Left ventricle myocardium inferior (tissue), 1 donor: ENCODE measurements at places on chromosomes 11 and 22. TPM values are rescaled to one million over a fixed set of nuclear protein-coding genes. Genes with fewer than 3 reads are reported as not detected.

DNA sequence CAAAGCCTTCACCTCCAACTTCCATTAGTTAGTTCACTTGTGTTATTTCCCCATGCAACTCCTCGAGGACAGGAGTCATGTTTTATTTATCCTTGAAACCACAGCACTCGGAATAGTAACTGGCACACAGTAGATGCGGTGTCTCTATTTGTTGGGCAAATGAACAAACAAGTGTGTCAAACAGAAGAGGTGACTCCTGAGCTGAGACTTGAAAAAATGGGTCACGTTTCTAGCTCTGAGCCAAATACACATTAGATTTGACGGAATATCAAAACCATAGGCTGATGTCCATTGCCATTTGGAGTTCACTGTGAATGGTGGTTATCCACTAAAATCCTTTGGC lies 68.9 kb downstream of the C11orf91 start:
- no peak overlapping the region for H3K4me3 ChIP-seq
- no peak for DNase-seq
- no peaks in the 10 kb centered on the region for H3K27me3 ChIP-seq
- no peak overlapping the region for H3K27ac ChIP-seq
- peaks cover 16% of the 10 kb centered on the region for H3K4me1 ChIP-seq

OR8D1 gene
- total RNA-seq, result not detected

DNA sequence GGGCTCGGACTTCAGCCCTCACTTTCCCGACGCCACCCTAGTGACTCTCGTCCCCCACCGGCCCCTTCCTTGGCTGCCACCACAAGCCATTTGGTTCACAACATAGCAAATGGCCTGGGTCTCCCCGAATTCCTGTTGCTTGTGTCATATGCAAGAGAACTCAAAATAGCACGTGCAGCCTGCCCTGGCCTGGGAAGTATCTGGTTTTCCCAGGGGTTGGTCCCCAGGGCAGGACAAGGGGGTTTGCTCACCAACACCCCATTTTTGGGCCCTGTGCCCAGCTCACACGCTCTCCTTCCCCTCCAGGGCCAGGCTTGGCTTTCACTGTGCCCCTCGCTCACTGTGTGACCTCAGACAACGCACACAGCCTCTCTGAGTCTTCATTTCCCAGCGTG lies 12.8 kb upstream of the TPCN2 start:
- no peak overlapping the region for H3K4me3 ChIP-seq
- peak overlapping the region; percentile 51 for H3K27ac ChIP-seq
- peaks cover 12% of the 10 kb centered on the region for H3K27me3 ChIP-seq
- peaks cover 6% of the 10 kb centered on the region for H3K4me1 ChIP-seq
- no peaks in the 10 kb centered on the region for H3K36me3 ChIP-seq

ANO5 gene
- total RNA-seq, result 79.7 TPM

- DNase-seq, result no peak
- no peaks in the 10 kb centered on the region for H3K27me3 ChIP-seq
- H3K36me3 ChIP-seq, result no peaks in the 10 kb centered on the region
- peaks cover 23% of the 10 kb centered on the region for H3K4me1 ChIP-seq
- no peak overlapping the region for H3K27ac ChIP-seq
- no peak overlapping the region for H3K4me3 ChIP-seq
These were observed 193.5 kb downstream of the NAV2 start for GRCh38 chr11:19906126-19906525.

DNA sequence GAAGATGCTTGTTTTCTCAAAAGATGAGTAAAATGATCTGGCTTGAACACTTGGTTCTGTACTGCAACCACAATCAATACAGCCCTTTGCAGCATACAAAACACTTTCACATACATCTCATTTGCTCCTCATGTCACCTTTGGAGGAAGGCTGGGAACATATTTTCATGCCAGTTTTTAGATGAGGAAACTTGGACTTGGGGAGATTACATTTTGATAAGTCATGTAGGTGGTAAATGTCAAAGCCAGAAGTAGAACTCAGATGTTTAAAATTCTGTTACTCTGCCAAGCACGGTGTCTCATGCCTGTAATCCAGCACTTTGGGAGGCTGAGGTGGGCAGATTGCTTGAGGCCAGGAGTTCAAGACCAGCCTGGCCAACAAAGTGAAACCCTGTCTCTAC lies 121.8 kb downstream of the MICAL2 start:
- peaks cover 56% of the 10 kb centered on the region for H3K36me3 ChIP-seq
- H3K27me3 ChIP-seq, result no peaks in the 10 kb centered on the region
- no peak overlapping the region for H3K27ac ChIP-seq
- DNase-seq, result no peak
- H3K4me3 ChIP-seq, result no peak overlapping the region
- peaks cover 29% of the 10 kb centered on the region for H3K4me1 ChIP-seq

DNA sequence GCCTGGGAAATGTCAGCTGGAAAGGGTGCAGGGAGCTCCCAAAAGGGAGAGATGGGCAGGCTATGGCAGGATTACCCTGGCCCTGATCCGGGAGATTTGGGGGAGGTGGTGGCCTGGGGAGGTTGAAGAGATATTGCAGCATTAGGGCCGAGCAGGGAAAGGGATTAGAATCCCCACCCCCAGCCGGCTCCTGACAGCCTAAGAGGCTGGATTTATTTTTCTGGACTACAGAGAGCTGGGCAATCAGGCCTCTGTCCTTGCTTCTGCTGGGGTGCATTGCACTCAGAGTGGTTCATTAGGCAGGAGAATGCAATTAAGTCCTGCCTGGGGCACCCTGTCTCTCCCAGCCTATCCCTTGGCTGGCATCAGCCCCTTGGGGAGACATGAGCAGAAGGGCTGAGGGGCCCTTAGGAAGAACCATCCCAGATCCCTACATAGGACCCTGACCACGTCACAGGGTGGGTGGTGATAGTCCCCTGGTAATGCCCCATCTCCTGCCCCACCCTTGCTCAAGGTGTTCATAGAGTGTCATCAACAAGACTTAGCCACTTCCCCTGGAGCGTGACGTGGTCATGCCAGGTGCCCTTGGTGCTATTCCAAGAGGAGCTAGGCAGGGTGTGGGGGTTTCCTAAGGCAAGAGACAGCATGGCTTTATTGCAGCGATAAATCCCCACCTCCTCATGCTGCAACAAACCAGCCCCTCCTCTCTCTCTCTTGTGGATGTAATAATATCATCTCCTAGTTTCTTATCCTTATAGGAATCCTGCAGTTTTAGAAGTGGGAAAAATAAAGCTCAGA lies 38.4 kb upstream of the KLHL35 start:
- H3K27ac ChIP-seq, result no peak overlapping the region
- no peak for DNase-seq
- no peaks in the 10 kb centered on the region for H3K27me3 ChIP-seq
- no peaks in the 10 kb centered on the region for H3K36me3 ChIP-seq
- H3K4me3 ChIP-seq, result no peak overlapping the region

SYT13 gene
- total RNA-seq, result 5.9 TPM

TMEM151A gene
- not detected for total RNA-seq

GRCh38 chr11:74400606-74401005 lies 2.4 kb upstream of the PGM2L1 start:
- H3K27me3 ChIP-seq, result no peaks in the 10 kb centered on the region
- no peak for DNase-seq
- peaks cover 12% of the 10 kb centered on the region for H3K4me1 ChIP-seq
- no peaks in the 10 kb centered on the region for H3K36me3 ChIP-seq
- no peak overlapping the region for H3K4me3 ChIP-seq
- no peak overlapping the region for H3K27ac ChIP-seq

- H3K4me1 ChIP-seq, result peaks cover 11% of the 10 kb centered on the region
- peak overlapping the region; percentile 23 for H3K27ac ChIP-seq
- no peak overlapping the region for H3K4me3 ChIP-seq
- no peaks in the 10 kb centered on the region for H3K27me3 ChIP-seq
- no peak for DNase-seq
These were observed 117.5 kb upstream of the ZBED5 start for GRCh38 chr11:10975287-10975721.

GRCh38 chr11:117092951-117093590 lies 5.2 kb downstream of the SIK3 start:
- DNase-seq, result no peak
- H3K27ac ChIP-seq, result no peak overlapping the region
- H3K36me3 ChIP-seq, result no peaks in the 10 kb centered on the region
- H3K4me3 ChIP-seq, result no peak overlapping the region
- H3K4me1 ChIP-seq, result peaks cover 54% of the 10 kb centered on the region
- no peaks in the 10 kb centered on the region for H3K27me3 ChIP-seq

CBLIF gene
- not detected for total RNA-seq

DNA sequence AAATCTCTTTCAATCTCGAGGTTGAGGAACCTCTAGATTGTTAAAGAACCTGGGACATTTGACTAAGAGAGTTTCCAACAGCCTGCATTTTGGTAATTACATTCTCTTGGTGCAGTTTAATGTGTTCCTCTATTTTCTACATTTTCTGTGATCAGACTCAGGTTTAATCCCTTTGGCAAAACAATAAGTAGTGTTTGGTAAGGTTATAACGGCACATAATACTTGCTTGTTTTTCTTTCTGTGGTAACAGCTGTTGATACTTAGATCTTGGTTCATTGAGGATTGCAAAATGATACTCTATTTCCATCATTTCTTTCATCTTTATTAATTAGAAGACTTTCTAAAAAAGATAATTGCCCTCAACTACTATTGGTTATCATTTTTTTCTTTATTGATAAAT lies 271.3 kb downstream of the SBF2 start:
- H3K36me3 ChIP-seq, result peaks cover 10% of the 10 kb centered on the region
- no peak overlapping the region for H3K4me3 ChIP-seq
- DNase-seq, result no peak
- H3K27me3 ChIP-seq, result no peaks in the 10 kb centered on the region
- H3K4me1 ChIP-seq, result peaks cover 24% of the 10 kb centered on the region

IGF2 gene
- total RNA-seq, result 75.0 TPM

DNA sequence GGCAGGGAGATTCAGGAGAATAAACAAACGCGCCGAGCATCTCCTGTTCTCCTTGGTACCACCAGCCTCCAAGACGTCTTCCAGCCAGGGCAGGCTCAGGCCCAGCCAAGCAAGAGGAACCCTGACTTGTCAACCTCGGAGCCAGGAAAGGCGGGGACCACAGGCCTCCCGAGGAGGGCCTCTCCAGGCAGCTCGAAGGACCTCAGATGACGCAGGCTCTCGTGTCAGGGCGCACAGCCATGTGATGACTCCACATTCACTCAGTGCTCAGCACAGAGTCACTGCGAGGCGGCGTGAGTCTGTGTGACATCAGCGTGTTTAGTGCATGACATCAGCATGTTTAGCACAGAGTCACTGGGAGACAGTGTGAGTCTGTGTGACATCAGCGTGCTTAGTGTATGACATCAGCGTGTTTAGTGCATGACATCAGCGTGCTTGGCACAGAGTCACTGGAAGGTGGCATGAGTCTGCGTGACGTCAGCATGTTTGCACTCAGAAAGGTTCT lies 241.4 kb downstream of the BRD1 start:
- DNase-seq, result no peak
- peaks cover 11% of the 10 kb centered on the region for H3K27me3 ChIP-seq
- no peak overlapping the region for H3K4me3 ChIP-seq

ZBTB16 gene
- 64.5 TPM for total RNA-seq

KIF18A gene
- 0.25 TPM for total RNA-seq

KDM2A gene
- 37.6 TPM for total RNA-seq

- no peak for DNase-seq
- peaks cover 19% of the 10 kb centered on the region for H3K36me3 ChIP-seq
- peak overlapping the region; percentile 90 for H3K27ac ChIP-seq
- H3K27me3 ChIP-seq, result no peaks in the 10 kb centered on the region
- peaks cover 51% of the 10 kb centered on the region for H3K4me1 ChIP-seq
These were observed 43.6 kb downstream of the PPARA start for GRCh38 chr22:46193898-46194310.

DNA sequence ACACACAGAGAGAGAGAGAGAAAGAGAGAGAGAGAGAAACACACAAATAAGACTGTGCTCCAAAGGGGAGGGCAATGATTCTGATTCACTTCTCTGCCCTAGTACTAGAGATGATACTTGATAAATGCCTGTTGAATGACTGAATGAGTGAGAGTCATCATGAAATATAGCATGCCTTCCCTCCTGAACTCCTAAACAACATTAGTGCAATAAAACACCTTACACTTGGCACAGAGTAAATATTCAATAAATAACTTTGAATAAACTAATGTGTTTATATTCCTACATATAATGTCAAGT lies 511.2 kb upstream of the RAG2 start:
- DNase-seq, result no peak
- no peaks in the 10 kb centered on the region for H3K27me3 ChIP-seq
- H3K4me1 ChIP-seq, result no peaks in the 10 kb centered on the region
- no peak overlapping the region for H3K4me3 ChIP-seq

- no peak overlapping the region for H3K4me3 ChIP-seq
- peaks cover 41% of the 10 kb centered on the region for H3K4me1 ChIP-seq
- H3K27me3 ChIP-seq, result peaks cover 98% of the 10 kb centered on the region
- H3K36me3 ChIP-seq, result no peaks in the 10 kb centered on the region
- no peak for DNase-seq
- no peak overlapping the region for H3K27ac ChIP-seq
These were observed 5.0 kb upstream of the ANO1 start for GRCh38 chr11:70072861-70073755.

DNA sequence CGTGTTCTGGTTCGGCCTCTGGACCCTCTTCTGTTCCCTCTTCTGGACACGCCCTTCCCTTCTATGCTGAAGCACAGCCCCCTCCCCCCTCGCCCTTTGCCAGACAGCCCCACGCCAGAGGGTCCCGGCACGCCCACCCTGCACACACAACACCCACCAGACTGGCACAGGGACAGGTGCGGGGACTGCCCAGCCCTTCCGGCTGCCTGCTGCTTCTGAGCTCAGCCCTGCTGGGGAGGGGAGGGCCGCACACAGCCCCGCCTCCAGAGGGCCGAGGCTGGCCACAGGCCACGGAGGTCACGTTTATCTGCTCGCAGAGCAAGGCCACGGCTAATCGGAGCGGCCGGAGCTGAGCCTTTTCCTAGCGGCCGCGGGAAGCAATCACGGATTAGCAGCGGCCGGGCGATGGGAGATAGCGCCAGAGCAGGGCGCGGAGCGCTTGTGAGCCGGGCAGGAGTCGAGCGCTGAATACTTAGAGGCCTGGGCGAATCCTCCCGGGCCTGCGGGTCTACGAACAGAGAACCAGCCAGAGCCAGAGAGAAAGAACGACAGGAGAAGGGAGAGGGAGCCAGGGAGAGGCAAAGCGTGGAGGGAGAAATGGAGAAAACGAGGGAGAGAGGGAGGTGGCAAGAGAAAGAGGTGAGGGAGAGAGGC lies 21.5 kb downstream of the OTUB1 start:
- no peaks in the 10 kb centered on the region for H3K36me3 ChIP-seq
- DNase-seq, result peak; percentile 84
- no peaks in the 10 kb centered on the region for H3K27me3 ChIP-seq
- H3K4me3 ChIP-seq, result peak overlapping the region; percentile 62
- peaks cover 27% of the 10 kb centered on the region for H3K4me1 ChIP-seq
- H3K27ac ChIP-seq, result peak overlapping the region; percentile 64

APOL2 gene
- total RNA-seq, result 69.6 TPM

GRCh38 chr11:130171534-130171933 lies 12.0 kb downstream of the ST14 start:
- H3K36me3 ChIP-seq, result no peaks in the 10 kb centered on the region
- H3K27me3 ChIP-seq, result no peaks in the 10 kb centered on the region
- H3K4me3 ChIP-seq, result no peak overlapping the region
- no peak for DNase-seq
- H3K4me1 ChIP-seq, result no peaks in the 10 kb centered on the region
- no peak overlapping the region for H3K27ac ChIP-seq
